ENCODE measurements at places on chromosomes 1 and 21.

DNA sequence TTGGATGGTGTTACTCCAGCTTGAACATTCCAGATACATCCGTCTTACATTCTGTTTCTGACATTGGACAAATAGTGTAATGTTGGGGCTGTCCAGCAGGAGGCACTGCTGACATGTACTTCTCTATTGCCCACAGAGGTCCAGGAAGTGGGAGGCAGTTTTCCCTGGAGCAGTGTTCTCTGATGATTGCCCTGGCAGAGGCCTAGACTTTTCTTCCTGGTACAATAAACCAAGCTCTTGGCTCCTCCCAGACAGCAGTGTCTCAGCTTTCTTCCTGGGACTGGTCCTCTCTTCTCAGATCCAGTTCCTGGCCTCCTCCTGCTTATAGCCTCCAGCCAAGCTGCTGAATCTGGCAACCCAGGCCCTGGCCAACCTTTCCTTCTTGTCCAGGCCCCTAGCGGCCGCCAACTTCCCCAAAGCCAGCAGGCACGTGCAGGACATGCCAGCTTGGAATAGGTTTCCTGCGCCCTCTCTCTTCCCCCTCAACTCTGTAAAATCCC lies 14.9 kb upstream of the IFNLR1 start:
- peak; percentile 74 for DNase-seq

DNA sequence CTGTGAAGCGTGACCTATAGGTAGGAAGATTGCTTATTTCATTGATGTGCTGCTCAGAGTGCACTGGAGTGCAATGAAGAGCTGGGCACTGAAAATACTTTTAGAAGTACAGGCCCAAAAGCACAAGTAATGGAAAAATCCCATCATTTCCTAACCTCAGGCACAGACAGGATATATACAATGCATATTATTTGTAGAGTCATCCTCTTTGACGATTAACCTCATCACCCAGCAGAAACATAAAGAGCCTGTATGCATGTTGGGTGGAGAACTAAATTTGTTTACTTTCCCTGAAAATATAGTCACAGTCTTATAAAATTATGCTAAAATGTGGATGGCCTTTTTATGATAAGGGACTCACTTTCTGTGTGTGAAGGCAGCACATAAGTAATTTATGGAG lies 98.1 kb downstream of the TNNI3K start:
- no peak for DNase-seq

- no peak for DNase-seq
These were observed 998.0 kb upstream of the B3GALT2 start for GRCh38 chr1:194184425-194184824.

DNA sequence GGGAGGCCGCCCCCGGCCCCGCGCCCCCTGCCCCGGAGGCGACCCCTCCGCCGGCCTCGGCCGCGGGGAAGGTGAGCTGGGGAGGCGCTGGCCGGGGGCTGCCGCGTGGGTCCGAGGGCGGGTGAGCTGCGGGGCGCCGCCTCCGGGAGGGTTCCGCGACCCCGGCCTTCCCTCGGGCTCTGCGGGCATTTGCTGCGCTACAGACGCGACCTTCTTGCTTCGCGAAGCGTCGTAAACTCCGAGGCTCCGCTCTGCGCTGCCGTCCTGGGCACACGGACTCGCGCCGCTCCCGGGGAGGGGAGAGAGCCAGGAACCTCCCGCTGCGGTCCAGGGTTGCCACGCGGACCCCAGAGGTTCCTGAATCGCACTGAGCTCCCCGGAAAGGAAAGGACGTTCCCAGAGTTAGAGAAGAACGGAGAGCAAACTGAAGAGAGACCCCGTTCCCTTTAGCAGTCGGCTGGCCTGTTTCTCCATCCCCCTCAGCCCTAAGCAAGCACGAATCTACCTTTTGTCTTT lies 345 bp downstream of the SLX9 start:
- DNase-seq: no peak

DNA sequence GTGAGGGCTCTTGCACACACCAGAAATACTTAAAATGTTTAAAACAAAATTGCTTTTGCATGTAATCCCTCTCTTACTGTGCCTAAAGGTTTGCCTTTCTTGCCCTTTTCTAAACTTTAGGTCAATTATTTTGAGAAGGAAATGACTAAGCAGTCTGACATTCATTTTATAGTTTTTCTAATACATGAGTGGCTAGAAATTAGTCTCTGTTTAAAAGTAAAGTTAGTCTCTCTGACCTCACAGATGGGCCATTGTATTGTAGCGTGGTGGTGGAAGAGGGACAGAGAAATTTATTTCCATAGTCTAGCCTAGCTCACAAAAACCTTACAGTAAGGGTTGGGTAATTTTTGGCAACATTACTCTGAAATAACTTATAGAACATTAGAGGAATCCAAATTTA lies 3.6 kb upstream of the COL11A1 start:
- DNase-seq: no peak

GRCh38 chr1:243846761-243847160 lies 3.3 kb downstream of the AKT3 start:
- DNase-seq: no peak

- no peak for DNase-seq
These were observed 50.7 kb downstream of the EBNA1BP2 start for GRCh38 chr1:43121256-43121900.

DNA sequence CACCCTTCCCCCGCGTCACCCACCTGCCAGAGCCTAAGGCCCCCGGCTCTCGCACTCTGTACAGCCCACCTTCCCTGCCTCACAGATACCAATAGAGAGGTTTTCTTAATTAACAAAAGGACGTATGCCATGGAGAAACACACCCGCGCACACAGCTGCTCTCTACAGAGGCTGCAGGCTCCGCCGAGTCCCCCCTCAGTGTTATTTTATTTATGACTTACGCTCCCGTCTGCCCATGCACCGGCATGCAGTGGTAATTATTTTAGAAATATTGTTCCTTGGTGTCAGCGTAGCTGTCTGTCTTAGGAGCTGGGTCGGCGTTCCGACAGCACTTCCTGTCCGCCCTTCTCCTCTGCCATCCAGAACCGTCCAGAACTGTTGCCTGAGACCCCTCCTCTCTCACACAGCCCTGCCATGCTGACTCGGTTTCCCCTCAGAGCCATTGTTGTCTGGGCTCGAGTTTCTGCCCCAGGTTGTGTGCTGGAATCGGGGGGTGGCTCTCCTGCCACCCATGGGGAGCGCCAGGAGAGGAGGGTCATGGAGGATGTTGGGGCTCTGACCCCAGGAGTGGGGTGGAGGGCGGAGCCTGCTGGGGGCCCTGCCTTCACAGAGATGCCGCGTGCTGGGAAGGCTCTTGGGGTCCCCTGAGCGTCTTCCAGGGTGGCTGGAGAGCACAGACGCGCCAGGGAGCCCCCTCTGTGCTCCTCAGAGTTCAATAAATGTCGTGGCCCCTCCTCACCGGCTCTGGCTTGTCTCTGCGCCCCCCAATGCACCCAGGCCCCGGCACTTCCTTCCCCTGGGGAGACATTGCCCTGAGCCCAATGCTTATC lies 39.6 kb upstream of the COL6A1 start:
- peak; percentile 25 for DNase-seq

DNA sequence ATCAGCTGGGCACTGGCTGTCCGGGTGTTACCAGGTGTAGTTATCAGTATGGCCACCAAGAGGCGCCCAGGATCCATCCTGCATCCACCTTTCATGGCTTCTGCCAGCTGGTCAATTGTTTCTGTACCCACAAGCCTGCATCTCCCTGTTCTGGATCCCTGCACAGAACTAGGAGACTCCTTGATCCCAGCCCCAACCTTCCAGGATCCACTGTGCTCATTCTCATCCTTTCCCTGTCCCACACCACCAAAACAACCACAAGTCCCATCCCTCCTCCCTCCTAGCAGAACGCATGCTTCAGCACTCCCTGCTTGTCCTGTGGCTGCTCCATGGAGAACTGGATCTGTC lies 27.2 kb upstream of the FOXE3 start:
- peak; percentile 82 for DNase-seq

- DNase-seq: no peak
These were observed 672.4 kb upstream of the ADAMTS5 start for GRCh38 chr21:27639286-27639685.

DNA sequence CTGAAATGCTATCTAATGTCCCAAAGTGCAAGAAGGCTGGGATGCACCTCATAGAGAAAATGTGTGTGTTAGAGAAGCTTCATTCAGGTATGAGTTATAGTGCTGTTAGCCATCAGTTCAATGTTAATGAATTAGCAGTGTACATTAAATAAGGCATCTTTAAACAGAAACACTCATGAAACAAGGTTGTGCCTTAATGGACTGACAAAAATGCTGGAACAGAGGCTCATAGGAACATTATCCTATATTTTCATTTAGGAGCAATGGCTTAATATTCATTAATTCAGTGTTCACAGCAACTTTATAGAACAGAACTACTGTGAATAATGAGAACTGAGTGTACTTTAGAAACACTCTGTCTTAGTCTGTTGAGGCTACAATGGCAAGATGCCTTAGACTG lies 15.2 kb upstream of the FAM89A start:
- no peak for DNase-seq

- DNase-seq: no peak
These were observed 36.0 kb upstream of the ATP2B4 start for GRCh38 chr1:203590603-203591002.

GRCh38 chr1:202014915-202015661 lies 4.7 kb downstream of the ELF3 start:
- no peak for DNase-seq

- DNase-seq: no peak
These were observed 70.0 kb upstream of the ZNF281 start for GRCh38 chr1:200479816-200480215.

DNA sequence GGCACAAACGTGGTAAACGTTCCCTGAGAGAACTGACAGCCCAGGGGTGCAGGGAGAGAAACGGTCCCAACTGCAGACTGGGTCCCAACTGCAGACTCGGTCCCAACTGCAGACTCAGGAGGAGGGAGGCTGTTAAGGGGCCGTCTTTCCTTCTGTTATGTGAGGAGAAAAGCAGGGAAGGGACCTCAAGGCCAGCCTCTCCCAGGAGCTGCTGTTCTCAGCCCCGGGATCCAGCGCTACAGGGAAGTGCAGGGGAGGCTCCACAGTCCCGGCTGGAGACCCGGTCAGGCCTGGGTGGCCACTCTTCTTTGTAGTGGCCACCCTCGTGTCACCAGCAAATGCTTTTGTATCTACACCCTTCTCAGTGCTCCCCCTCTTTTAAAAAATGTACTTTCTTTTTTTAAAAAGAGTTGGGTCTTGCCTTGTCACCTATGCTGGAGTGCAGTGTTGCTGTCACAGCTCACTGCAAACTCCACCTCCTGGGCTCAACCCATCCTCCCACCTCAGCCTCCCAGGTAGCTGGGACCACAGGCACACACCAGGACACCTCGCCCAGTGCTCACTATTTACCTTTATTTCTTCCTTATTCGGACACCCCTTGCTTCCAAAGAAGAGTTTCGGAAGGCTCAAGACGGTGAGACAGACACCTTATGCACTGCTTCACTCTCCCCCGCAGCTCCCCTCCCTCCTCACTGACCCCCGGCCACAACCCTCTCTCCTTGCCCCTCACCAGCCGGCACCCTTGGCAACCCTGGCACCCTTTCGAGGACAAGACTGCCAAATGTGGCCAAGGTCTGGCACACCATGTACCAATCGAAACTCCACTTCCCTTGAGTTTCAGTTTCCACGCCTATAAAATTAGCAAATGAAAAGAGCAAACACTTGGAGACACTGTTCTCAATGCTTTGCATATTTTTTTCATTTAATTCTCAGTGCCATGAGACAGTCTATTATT lies 21.8 kb downstream of the CAPN2 start:
- no peak for DNase-seq

DNA sequence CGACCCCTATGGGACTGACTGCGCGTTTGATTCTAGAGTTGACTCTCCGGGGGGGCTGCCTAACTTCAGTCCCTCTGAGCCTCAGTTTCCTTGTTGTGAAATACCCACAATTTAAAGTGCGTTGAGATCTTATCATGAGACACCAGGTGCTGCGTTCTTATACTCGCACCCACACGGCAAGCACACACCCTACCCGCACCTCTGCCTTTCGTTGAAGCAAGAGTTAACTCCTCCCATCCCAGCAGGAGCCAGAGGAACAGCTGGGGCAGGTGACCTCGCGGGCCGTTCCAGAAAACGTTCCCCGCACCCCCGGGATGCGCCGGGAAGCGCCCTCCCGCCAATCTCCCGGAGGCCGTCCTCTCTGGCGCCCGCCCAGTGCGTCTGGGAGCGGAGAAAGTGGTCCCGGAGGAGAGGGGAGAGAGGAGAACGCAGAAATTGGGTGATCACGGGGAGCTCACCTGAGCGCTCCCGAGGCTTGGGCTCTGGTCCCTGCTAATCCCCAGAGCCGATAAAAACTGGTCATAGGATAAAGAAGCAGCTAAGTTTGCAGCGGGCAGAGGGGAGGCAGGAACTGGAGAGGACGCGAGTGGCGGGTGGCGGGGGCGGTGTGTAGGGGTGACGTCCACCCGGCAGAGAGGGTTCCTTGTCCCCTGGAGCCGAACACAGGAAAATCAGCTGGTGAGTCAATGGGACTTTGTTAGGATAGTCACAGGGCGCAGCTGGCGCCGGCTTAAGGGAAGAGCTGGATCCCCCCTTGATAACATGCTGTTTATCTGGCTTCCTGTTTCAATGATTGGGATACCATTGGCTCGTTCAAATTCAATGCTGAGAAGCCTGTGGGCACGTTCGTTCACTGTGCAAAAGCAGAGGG lies 869 bp downstream of the NAV1 start:
- peak; percentile 69 for DNase-seq

GRCh38 chr1:87410776-87411480 lies 82.2 kb downstream of the LMO4 start:
- no peak for DNase-seq

DNA sequence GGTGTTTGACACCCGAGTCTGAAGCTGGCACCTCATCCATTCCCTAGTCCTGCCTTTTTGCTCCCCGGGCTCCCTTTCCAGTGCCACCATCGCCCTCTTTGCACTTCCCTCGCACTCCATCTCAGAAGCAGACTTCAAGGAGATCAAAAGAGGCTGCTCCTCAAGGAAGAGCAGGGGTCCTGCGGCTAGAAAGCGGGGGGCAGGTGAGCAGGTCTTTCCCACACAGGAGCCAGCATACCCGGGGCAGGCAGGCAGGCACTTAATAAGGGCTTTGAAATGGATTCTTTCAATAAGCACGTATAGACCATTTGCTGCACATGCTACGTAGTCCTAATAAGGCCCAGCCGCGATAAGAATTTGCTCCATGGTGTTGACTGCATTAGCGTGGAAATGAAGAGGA lies 125.9 kb upstream of the PROX1 start:
- no peak for DNase-seq

- DNase-seq: no peak
These were observed 85.5 kb downstream of the NRIP1 start for GRCh38 chr21:14979264-14979663.

DNA sequence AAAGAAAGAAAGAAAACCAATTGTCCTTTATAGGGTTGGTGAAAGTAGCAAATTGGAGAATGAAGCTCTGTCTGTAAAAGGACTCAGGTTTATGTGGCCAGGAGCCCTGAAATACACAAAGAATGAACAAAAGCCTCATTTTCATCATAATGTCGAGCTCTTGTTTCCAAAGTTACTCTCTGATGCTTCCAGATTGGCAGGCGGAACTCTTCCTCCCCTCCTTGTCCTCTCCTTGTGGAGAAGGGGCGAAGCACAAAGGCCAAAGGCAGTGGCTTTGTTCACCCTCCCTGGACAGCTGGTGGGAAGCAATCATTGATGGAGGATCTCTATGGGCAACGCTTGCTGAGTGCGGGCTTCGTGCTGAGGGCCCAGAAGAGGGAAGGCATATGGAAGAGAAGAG lies 5.6 kb downstream of the CA6 start:
- DNase-seq: no peak

Measured in D341Med (cell line).